Progenitor cell of endocrine pancreas (in vitro differentiated cells): ENCODE measurements at places on chromosomes 2 and 18. TPM values are rescaled to one million over a fixed set of nuclear protein-coding genes. Genes with fewer than 3 reads are reported as not detected.

Gene SLC9A4
- total RNA-seq, result 0.62 and 0.93 TPM in 2 replicates

Gene DNAJC5G
- not detected in 2 replicates for total RNA-seq

Gene CYP27A1
- 15.1 and 16.4 TPM in 2 replicates for total RNA-seq

Gene FTCDNL1
- 0.73 and 1.2 TPM in 2 replicates for total RNA-seq

GRCh38 chr18:77191071-77191751 lies 58.4 kb upstream of the GALR1 start:
- no peak for DNase-seq

GRCh38 chr18:78521136-78521535 lies 458.5 kb upstream of the SALL3 start:
- no peak for DNase-seq

DNA sequence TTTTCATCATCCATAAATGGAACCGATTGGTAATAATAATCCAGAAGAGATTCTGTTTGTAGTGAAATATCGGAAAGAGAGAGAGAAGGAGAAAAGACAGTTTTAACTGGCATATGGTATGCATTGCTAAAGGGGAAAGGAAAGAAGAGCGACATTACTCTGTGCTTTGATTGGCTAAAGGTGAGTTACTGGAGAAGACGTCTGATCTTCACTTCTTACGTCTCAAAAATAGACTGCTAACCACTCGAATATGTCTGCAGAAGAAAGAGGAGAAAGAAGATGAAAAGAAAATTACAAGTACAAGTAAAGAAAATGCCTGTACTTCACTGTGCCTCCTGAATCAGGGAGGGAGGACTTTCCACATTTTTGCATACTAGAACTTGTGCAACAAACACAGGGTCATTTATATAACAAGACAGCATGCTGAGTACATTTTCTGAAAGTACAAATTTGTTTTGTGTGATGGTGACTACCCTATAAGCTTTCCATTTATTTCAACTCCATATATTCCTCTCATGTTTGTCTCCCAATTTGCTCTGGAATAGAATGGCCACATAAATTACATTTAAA lies 787.2 kb downstream of the RNF144A start:
- no peak for DNase-seq

DNA sequence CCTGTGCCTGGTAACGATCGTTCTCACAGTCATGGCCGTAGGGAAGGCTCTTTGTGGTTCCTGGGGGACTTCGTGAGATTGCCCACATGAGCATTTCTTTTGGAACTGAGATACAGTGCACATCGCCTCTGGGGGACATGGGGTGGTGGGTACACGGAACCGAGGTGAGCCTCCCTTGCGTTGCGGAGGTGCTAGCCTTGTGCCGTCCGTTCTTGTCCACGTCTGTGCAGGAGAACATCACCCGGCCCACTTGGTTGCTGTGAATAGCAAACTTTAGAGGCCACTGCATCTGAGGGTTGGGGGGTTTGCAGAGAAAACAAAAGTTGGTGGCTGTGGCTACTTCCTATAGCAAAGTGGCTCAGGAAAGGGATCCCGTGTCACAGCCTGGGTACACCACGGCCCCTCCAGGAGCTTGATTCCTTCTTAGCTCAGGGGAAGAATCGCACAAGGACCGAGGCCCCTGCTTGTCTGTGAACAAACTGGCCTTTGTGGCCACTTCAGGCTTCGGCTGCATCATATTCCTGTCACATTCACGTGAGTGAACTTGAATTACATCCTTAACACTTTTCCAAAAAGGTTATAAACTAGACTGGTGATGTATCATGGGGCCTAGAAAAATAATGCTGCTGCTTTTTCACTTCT lies 72.6 kb downstream of the LRRFIP1 start:
- DNase-seq, result no peak

- DNase-seq, result no peak
Observed at GRCh38 chr18:9103376-9103873, 926 bp downstream of the NDUFV2 start.

DNA sequence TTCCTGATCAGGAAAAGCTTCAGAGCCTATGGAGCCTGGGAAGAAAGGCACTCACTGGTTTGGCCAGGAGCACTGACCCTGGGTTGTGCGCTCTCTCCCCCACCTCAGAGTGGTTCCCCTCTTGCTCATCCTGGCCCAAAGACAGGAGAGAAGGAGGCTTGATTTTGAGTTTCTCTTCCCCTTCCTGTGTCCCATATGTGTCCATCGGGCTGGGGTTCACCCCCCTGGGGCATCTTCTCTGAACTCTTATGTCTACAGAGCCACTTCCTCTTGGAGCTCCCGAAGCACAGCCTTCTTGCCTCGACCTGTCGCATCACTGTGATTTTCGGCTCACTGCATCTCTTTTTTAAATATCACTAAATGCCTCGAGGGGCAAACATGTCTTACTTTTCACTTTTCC lies 692.3 kb downstream of the RNF144A start:
- DNase-seq, result no peak

GRCh38 chr2:63819256-63819655 lies 22.4 kb upstream of the UGP2 start:
- DNase-seq, result no peak

- no peak for DNase-seq
Observed at GRCh38 chr2:120701499-120701898, 34.2 kb upstream of the GLI2 start.

- no peak for DNase-seq
Observed at GRCh38 chr2:12271589-12271984, 445.1 kb upstream of the TRIB2 start.

GRCh38 chr2:70960833-70961647 lies 17.4 kb upstream of the ANKRD53 start:
- no peak for DNase-seq

DNA sequence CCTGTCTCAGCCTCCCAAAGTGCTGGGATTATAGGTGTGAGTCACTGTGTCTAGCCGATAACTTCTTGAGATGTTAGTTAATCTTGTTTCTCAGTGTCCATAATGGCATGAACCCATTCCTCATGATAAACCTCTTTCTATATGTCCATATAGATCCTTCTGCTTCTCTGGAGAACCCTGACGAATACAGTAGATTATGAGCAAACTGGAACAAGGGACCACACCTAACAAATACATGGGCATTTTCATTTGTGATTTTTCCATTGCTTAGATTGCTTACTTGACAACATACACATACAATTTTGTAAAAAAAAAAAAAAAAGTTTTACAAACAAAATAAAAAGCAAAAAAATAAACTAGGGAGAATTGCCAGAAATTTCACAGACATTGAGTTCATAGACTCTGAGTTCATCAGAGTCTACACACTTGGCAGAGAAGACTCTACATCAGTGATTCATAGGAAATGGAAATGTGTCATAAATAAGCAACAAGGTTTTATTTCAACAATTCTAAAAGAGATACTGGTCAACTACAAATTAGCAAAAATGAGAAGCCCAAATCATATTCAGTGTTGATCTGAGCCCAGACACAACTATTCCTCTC lies 96.7 kb downstream of the GALR1 start:
- no peak for DNase-seq

DNA sequence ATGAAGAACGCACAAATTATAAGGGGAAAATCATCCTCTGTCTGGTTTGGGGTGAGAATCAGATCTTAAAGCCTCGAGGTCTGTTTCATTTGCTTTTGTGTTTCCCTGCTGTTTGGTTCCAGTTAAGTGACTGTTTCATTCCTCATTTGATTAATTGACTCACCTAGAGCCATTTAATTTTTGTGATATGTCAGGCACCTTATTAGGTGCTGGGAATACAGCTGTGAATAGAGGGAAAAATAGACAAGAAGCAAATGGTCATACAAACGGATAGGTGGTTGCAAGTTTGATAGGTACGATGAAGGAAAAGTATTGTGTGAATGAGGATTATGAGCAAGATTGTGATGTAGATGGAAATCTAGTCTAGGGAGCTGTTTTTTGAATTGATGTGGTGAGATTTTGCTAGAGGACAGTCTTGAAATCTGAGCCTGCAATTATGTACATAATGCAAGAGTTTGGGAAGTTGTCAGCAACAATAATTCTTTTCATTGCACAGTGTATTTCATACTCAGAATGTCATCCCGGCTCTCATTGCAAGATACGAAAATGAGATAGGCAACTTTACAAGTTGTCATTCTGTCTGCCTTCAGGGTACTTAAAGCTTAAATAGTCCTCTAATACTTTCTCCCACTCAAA lies 2.2 kb downstream of the ACSL3 start:
- no peak for DNase-seq

DNA sequence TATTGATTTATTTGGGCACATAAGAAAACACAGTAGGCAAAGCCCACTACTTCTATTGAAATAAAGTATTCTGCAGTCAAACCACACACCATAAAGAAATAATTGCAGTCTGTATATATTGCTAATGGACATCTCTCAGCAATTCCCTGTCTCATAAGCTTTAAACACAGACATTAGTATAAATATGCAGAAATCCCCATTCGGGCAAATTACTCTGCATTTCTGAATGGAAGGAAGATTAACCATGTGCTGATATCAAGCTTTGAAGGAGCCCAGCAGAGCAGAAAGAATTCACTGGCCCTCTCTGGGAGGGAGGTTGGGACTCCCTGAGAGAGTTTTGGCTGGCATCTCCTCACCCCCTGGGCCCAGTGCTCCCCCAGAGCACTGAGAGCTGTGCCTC lies 269.6 kb downstream of the ATAD2B start:
- no peak for DNase-seq

DNA sequence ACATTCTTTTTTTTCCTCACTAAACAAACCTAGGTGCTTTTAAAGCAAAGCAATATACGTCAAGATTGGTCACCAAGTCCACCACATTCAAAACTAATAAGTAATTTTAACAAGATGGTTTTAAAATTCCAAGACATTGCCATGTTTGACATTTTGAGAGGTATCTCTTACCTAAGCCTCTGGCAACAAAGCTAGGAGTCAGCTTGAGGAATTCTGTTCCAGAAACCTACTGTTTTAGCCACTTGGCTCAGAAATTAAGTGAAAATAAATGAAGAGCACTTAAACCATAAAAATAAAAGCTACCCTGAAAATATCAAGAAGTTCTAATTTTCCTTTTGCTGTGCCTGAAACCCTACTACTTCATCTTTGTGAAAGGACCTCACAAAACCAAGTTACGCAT lies 30.0 kb upstream of the CHMP3 start:
- no peak for DNase-seq
